CD8-positive, alpha-beta T cell (primary cell): ENCODE measurements at places on chromosomes 4 and X. TPM values are rescaled to one million over a fixed set of nuclear protein-coding genes. Genes with fewer than 3 reads are reported as not detected.

DNA sequence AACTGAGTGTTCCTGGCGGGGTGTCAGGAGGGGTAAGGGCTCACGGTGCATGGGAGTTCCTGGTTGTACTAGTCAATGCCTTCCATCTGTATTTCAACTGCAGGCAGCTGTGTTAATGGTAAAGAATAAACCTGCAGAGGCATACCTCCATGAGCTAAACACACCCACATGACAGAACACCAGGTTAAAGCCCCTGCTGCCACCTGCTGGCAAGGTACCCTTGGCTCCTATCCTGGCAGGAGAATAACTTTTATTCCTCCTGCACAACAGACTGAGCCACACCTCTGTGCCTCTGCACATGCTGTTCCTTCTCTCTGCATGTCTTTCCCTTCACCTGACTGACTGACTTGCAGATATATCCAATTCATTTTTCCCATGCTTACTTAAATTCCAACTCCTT, 11.1 kb downstream of the ITIH6 start:
- no peak for DNase-seq

- DNase-seq = no peak
Measured at GRCh38 chrX:142503967-142504643, 299.0 kb upstream of the MAGEC2 start.

- DNase-seq = no peak
Measured at GRCh38 chr4:98383431-98384106, 122.4 kb downstream of the RAP1GDS1 start.

DNA sequence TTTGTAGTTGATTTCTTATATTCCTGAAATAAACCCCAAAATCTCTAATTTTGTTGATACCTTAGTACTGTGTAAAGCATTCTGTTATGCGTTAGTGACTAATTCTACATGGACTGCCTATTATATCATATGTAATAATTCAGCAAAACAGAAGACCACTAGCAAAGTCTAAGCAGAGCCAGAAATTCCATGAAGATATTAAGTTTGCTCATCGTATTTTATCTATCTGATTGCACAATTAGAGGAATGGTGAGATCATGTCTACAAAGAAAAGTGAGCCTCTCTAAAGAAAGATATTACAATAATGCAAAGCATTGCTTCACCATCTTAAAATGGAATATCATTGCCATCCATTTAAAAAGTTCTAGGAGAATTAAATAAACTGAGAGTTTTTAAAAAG, 374.6 kb upstream of the SLC7A11 start:
- no peak for DNase-seq

GRCh38 chrX:110123331-110123782, 120.4 kb downstream of the TMEM164 start:
- DNase-seq = no peak

DNA sequence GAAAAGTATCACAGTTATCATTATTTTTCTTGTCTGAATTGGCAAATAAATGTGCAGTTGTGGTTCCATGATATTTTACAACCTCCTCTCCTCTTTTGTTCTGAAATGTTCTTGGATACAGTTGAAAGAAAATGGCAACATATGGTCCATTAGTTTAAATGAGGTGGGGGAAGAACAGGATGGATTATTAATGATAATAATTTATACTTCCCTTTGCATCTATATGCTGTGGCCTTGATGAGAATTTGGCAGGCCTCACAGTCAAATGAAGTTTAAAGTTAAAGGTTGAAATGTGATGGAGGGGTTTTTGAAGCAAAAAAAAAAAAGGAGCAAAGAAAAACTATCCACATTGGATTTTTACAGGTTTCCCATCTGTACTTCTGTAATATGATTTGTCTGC, 946.3 kb upstream of the INTU start:
- DNase-seq = no peak

GRCh38 chr4:52911684-52912294, 49.7 kb downstream of the RASL11B start:
- peak; percentile 70 for DNase-seq

DNA sequence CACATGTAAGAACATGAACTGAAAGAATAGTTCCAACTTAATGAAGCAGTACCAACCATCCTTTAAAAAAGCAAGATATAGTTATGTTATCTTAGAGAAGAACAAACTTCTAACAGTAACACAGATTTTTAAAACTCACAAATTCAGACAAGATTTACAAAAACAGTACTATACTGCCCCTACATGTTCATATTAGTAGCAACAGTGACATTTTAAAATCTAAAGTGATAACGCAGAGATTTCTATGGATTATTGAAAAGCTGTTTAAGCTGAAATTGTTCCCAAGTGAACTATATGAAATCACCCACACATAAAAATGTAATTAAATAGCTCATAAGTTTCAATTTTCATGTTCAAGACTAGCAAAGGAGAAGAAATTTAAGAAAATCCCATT, 166.0 kb downstream of the FBXW7 start:
- no peak for DNase-seq

DNA sequence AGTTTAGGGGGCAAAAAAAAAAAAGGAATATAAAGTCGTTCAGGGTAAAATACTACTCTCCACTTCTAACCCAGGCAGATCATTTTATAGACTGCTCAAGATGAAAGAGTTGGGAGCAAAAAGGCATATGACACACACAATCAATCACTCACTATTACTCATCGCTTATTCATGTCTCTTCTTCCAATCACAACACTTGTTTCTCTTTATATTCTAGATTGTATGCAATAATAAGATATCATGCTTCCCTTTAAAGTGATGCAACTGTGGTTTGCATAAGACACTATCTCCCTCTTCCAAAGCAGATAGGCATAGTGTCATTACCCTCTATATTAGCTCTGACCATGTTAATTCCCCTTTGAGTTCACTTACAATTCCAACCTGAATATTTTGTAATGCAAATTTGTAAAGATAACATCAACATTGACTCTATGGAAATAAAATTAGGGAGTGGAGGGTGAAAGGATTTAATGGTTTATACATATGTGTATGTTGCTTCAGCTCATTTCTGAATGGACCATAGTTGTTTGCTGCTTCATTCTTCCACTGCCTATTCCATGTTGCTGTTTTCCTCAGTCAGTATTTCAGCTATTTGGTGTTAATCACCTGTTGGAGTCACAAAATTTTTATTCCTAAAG, 154.9 kb upstream of the EPHA5 start:
- no peak for DNase-seq

GRCh38 chr4:61397174-61397573, 197.0 kb downstream of the ADGRL3 start:
- no peak for DNase-seq

- no peak for DNase-seq
Measured at GRCh38 chrX:19836337-19836736, 51.1 kb downstream of the SH3KBP1 start.

DNA sequence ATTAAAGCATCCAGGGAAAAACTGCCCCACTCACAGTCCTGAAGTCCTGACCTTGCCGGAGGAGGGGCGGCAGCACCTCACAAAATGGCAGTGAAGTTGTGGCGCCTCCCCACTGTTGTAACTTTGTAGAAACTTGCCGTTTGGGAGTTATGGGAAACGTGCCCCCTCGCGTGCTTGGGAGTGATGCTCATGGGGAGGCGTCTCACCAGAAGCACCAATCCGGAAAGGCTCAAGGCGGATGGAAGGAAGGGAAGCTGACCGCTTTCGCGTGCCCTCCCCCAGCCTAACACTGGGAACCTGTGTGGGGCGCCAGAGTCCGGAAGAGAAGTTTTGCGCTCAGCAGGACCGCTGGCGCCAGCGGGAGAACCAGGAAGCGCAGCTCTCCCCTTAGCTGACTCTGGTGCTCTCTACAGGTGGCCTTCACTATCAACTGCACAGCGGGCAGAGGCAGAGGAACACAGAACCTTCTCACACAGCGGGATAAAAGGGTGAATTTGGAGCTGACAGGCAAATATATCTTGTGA, at the start of the genes CT45A10 and SAGE1:
CT45A10 (minus strand) TSS at position 151 of the 524 bp plus-strand sequence. CDS start 8,100 bp downstream, outside the sequence.
SAGE1 (plus strand) TSS at position 423 of the 524 bp plus-strand sequence. CDS start 2,527 bp downstream, outside the sequence.
- DNase-seq = no peak

GRCh38 chrX:16240231-16240905, 73.1 kb downstream of the MAGEB17 start:
- DNase-seq = no peak

GRCh38 chrX:21715825-21716224, 42.1 kb downstream of the SMPX start:
- DNase-seq = no peak

- DNase-seq = no peak
Measured at GRCh38 chr4:91085961-91086360, 958.8 kb downstream of the CCSER1 start.

DNA sequence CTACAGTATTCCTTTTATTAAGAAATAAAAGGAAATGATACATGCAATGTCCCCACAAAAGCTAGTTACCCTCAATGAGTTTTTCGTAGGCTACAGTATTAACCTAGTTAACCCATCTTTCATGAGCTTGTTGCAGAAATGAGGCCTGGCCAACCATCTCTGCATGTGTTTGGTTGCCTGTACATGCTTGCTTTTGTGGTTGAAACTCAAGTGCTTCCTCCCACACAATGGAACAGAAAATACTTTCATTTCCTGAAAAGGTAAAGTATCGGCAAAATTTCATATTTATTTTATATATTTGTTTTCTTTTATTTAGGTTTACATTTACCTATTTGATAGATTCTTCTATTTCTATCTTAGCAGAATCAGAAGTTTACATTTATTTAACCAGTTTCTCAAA, 214.6 kb upstream of the FAM241A start:
- no peak for DNase-seq

DNA sequence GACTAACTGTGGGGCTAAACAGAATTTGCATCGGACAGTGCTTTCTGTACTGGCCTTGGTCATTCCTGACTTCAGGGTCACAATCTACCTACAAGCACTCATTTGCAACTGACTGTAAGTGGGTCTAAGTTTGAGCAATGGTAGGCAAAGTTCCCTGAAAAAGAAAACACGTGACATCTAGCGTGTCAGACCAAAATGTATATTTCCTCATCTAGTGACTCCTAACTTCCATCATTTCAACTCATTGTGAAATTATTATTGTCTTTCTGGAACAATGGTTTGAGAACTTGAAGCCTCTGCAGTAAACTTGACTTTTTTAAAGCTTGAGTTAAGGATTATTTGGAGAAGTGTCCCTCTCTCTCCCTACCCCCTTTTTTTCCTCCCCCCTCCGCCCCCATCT, 113.6 kb downstream of the MID1 start:
- no peak for DNase-seq

DNA sequence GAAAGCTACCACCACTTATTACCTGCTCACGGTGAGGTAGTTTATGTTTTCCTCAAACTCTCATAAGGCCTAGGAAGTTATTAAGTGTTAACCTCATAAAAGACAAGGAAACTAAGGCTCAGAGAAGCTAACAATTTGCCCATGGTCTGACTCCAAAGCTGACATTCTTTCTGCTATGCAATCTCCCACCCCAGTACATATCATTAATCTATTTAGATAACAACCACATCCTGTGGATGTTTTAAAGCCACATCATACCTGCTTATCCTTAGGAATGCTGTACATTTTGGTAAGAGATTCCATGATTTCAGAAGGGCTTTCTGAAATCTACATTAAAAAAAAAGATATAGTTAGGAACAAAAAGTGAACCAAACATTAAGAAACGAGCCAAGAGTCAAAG, 55.4 kb downstream of the HUWE1 start:
- no peak for DNase-seq

ANOS1 gene
- not detected for total RNA-seq

FGF13 gene
- not detected for total RNA-seq
